Spleen (tissue), 13 donors: ENCODE measurements at places on chromosomes 5 and 9. TPM values are rescaled to one million over a fixed set of nuclear protein-coding genes. Genes with fewer than 3 reads are reported as not detected.
A peak's percentile ranks its signal among the peaks of the same experiment; 100 is the strongest.

- no peaks in the 10 kb centered on the region for H3K36me3 ChIP-seq
- no peak overlapping the region for H3K27ac ChIP-seq
- H3K4me1 ChIP-seq: no peaks in the 10 kb centered on the region
Measured at GRCh38 chr5:135625061-135625460, 46.3 kb upstream of the CXCL14 start.

DNA sequence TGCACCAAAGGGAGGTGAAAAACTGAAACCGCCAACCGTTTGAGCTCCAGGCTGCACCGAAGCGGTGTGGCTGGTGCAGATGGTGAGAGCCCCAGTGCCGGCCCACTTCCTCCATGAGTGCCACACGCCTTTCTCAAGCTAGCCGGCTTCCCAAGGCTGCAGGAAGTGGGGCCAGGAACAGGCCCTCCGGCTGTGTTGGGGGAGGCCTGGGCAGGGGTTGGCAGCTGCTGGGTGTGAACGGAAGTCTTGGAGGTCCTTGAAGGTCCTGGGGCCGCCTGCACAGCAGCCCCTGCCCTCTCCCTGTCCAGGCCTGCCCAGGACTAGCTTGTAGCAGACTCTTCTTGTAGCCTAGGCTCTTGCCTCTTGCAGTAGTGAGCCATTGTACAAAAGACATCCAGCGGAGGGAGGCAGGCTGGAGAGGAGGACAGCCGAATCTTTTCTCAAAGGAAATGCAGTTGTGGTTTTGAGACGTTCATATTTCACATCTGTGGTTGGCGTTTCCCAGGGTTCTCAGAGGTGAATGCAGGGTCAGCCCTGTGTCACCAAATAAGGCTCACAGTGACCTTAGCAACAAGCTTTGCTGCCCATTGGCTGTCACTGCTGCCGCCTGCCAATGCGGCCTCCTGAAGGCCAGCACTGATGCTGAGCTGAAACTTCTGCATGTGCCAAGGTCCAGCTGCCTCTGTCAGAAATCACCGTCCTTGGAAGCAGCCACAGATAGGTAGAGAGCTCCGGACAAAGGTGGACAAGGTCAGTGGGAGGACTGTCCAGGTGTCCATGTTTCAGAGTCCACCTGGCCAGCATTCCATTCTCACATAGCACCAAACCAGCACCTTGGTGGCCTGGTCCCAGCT, 23.9 kb downstream of the IRF1 start:
- peak; percentile 95 for DNase-seq
- H3K4me3 ChIP-seq: no peak overlapping the region
- H3K36me3 ChIP-seq: peaks cover 23% of the 10 kb centered on the region
- H3K27me3 ChIP-seq: no peaks in the 10 kb centered on the region
- H3K27ac ChIP-seq: peak overlapping the region; percentile 89

DNA sequence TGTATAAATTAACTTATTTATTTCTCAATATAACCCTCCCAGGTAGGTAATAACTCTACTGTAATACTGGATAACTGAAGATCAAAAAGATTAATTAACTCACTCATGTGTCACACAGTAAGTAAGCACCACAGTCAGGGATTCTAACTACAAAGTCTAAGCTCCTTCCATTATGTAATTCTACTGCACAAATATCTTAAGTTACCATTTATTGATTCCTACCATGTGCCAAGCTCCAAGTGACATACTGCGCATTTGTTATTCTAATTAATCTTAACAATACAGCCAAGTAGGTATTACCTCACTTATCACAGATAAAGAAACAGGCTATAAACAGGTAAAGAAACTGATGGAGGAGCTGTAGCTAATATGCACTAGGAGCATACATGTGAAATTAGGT, 58.3 kb downstream of the RANBP6 start:
- no peaks in the 10 kb centered on the region for H3K27me3 ChIP-seq
- no peaks in the 10 kb centered on the region for H3K36me3 ChIP-seq
- H3K4me1 ChIP-seq: no peaks in the 10 kb centered on the region

The PLAC8L1 gene
- total RNA-seq: not detected

The AK8 gene
- total RNA-seq: 0.51 TPM

GRCh38 chr9:69696802-69697201, 24.6 kb upstream of the APBA1 start:
- H3K36me3 ChIP-seq: no peaks in the 10 kb centered on the region
- no peak overlapping the region for H3K27ac ChIP-seq
- DNase-seq: no peak
- H3K27me3 ChIP-seq: no peaks in the 10 kb centered on the region
- H3K4me1 ChIP-seq: no peaks in the 10 kb centered on the region

- H3K4me3 ChIP-seq: no peak overlapping the region
- no peak overlapping the region for H3K27ac ChIP-seq
- peaks cover 100% of the 10 kb centered on the region for H3K36me3 ChIP-seq
- no peak for DNase-seq
- H3K4me1 ChIP-seq: no peaks in the 10 kb centered on the region
Measured at GRCh38 chr5:96794757-96795156, 13.0 kb downstream of the ERAP1 start.

The TMEM174 gene
- not detected for total RNA-seq

GRCh38 chr9:134432471-134432870, 106.2 kb downstream of the RXRA start:
- peaks cover 55% of the 10 kb centered on the region for H3K36me3 ChIP-seq
- H3K4me3 ChIP-seq: no peak overlapping the region
- DNase-seq: no peak
- H3K27me3 ChIP-seq: no peaks in the 10 kb centered on the region
- peaks cover 40% of the 10 kb centered on the region for H3K4me1 ChIP-seq

DNA sequence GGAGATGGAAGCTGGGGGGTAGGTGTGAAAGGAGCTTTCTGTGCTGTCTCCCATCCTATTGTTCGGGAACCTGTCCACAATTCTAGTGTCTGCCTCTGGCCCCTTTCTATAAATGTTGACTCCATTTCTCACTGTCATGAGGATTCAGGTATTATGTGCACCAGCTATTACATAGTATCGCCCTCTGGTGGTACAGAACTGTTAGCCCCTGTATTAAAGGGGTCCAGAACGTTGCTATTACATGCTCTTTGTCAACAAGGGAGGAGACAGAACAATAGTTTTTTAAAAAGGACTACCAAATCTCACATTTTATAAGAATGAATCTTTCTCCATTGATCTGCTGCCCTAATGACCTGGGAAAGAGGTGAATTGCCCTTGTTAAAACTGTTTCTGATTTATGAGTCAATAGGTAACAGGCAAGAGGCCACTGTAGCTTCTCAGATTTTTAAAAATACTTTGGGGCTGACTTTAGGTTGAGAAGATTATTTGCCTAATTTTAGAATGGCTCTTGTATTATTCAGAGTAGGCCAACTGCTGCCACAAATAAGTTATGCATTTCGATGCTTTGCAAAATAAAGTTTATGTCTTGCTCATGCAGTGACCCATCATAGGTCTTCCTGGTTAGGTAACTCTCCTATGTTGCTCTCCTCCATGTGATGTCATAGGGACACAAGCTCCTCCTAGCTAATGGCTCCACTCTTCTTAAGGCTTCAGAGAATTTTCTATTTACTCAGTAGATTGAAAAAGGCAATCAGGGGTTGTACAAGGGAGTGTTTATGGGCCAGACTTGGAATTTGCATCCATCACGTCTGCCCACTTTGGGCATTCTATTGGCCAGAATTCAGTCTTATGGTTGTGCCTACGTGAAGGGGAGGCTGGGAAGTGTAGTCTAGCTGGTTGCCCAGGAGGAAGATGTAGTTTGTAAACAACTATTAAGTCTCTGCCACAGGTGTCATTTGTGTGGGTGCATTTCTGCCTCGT, 20.8 kb downstream of the DCANP1 start:
- no peaks in the 10 kb centered on the region for H3K36me3 ChIP-seq
- H3K27ac ChIP-seq: peak overlapping the region; percentile 53
- no peak for DNase-seq
- no peak overlapping the region for H3K4me3 ChIP-seq

DNA sequence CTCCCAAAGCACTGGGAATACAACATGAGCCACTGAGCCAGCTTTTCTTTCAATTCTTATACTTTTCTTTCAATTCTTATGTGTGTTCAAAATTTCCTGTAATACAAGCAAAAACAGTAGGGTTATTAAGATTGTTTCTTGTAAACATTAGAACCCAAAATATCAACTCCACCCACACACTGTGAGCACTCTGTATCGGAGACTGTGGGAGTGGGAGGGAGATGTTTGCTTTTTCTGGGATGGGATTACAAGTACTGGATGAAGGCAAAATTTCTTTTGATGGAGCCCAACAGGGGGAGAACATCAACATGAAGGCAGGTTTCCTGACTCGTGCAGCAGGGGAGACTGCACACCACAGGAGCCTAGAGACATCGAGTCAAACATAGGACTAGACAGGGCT, 4.7 kb upstream of the CFAP90 start:
- DNase-seq: no peak
- H3K27ac ChIP-seq: no peak overlapping the region
- H3K36me3 ChIP-seq: peaks cover 33% of the 10 kb centered on the region
- peaks cover 3% of the 10 kb centered on the region for H3K27me3 ChIP-seq
- no peak overlapping the region for H3K4me3 ChIP-seq

DNA sequence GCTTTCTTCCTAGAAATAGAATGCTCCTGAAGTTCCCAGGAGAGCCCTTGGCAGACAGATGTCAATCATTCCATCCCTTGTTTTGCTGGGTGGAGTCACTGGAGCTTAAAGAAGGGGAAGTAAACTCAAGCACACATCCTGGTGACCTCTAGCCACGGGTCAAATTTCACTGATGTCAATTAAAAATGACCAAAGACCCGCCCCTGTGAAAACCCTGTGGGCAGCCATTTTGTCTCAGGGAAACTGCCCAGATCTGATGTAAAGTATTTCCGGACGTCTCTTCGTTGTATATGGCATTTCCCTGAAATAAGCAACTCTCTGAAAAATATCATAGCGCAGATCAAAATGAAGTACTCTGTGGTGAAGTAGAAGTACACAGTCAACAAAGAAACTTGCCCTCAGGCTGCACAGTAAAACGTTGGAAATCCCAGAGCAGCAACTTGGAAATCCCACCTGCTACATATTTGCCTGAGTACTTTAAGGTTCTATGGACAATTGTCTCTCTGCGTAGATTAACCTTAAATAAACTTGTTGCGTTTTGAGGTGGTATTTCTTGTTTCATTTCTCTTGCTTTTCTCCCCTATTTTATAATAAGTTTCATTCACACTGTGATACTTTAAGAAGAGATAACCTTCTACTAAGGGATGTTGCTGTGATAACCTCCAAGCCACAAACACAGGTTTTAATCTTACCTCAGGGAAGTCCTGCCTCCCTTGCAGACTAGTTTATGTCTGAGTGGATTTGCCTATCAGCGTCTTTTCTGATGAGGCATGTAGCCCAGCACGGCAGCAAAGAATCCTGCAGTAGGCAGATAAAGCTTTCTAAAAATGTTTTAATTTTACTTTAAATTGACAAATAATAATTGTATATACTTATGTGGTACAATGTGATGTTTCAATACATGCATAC, 60.9 kb upstream of the PIP5K1B start:
- no peak for DNase-seq
- H3K4me1 ChIP-seq: no peaks in the 10 kb centered on the region
- H3K36me3 ChIP-seq: no peaks in the 10 kb centered on the region

The PCDHA8 gene
- total RNA-seq: 0.52 TPM

The GFI1B gene
- 3.1 TPM for total RNA-seq

The POLR3G gene
- 2.1 TPM for total RNA-seq
